Transverse colon (tissue), 4 donors: ENCODE measurements at places on chromosomes 7 and 10. TPM values are rescaled to one million over a fixed set of nuclear protein-coding genes. Genes with fewer than 3 reads are reported as not detected.

GRCh38 chr10:48607356-48608278, 2.7 kb upstream of the ARHGAP22 start:
- no peak for DNase-seq

- DNase-seq: no peak
Measured at GRCh38 chr7:37927773-37928444, 7.5 kb downstream of the EPDR1 start.

GRCh38 chr10:81179324-81179723, 641.6 kb downstream of the SH2D4B start:
- DNase-seq: no peak

GRCh38 chr10:90911133-90912051, 9.5 kb downstream of the ANKRD1 start:
- DNase-seq: peak; percentile 44

GRCh38 chr7:151028948-151029501, 775 bp downstream of the ABCB8 start:
- no peak for DNase-seq

- no peak for DNase-seq
Measured at GRCh38 chr10:12590675-12591659, 241.6 kb downstream of the CAMK1D start.

TRIM50 gene
- total RNA-seq: not detected

DNA sequence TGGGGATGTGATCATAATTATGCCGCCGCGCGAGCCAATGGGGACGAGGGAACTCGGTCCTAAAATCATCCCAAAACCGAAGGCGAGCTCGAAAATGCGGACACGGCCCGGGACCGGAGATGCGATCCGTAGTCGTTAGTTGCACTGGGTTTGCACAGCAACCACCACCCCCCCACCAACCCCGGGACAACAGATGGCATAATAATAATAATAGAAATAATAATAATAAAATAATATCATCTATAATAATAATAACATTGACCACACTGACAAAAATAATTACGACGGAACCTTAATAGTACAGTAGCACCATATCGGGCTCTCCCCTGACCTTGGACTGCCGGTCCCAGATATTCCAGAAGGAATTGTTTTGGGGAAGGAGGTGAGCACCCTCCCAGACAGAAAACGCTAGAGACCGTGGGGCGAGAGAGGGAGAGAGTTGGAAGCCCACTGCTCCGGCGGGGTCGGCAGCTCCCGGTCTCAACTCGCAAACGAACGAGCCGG, 1.1 kb upstream of the EMX2 start:
- no peak for DNase-seq

DNA sequence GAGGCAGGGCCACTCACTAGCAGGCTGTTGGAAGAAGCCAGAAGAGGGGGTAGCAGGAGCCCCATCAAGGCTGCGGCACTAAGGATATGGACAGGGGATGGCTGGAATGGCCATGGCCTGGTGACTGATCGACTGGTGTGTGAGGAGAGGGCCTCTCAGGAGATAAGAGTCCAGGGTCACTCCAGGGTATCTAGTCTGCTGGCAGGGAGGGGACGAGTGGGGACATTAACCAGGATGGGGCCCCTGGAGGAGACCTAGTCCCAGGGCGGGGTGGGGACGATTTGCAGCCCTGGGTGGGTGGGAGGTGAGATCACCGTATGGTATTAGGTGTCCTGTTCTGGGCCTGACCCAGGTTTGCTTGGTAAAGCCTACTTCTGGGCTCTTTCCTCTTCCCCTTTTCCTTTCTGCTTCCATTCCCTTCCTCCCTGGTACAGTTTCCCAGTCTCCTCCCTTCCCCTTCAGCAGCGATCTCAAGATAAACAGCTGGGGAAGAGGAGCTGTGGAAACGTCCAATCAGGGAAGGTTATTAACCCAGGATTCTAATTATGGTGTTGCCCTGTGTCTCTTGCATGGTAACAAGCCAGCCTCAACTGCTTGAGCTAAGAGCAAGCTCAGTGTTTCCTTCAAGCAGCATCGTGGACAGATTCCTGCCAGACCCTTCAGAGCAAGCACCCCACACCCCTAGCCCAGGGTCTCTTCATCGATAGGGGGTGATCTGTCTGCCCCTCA, 233.2 kb downstream of the RPS24 start:
- no peak for DNase-seq

DNA sequence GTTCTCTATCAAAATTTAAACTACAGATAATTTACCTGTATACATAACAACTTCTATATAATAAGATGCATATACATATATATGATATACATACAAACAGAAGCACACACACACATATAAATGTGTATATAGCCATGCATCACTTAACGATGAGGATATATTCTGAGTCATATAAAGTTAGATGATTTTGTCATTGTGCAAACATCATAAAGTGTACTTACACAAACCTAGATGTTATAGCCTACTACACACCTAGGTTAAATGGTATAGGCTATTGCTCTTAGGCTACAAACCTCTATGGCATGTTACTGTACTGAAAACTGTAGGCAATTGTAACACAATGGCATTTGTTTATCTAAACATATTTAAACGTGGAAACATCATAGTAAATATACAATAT, 937.6 kb upstream of the KCND2 start:
- DNase-seq: no peak

DNA sequence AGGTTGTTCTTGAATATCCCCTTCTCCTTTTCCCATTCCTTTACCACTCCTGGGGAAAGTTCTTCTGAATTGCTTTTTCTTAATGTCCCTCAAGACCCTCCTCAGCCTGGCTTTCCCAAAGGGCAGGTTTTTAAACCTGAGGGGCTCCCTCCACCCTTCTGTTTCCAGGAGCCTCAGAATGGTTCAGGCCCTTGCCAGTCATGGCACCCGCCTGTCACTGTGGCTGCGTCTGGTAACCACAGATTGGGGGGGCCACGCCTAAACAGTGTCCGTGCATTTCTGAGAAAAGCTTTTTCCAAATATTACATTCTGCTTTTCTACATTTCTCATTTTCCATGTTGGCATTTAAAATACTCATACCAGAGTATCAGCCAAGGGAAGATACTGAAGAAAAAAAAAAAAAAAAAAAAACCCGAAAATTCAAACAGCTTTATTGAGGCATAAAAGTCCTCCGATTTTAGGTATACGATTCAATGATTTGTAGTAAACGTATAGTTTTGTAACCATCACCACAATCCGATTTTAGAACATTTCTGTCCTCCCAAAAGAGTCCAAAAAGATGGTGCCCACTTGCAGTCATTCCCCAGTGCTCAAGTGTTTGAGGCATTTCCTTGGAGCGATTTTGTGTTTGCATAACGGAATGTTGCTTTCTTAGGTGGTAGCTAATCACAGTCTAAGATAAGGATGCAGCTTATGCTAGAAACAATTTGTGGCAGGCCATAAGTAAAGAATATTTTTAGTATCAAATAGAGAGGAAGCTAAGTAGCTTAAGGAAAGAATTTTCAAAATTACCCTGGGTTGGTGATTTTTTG, 22.1 kb downstream of the HKDC1 start:
- DNase-seq: no peak

MUC12 gene
- total RNA-seq: 2,095 TPM

NPFFR1 gene
- not detected for total RNA-seq

- no peak for DNase-seq
Measured at GRCh38 chr10:51066231-51066630, 8.1 kb upstream of the PRKG1 start.

NME8 gene
- not detected for total RNA-seq

DNA sequence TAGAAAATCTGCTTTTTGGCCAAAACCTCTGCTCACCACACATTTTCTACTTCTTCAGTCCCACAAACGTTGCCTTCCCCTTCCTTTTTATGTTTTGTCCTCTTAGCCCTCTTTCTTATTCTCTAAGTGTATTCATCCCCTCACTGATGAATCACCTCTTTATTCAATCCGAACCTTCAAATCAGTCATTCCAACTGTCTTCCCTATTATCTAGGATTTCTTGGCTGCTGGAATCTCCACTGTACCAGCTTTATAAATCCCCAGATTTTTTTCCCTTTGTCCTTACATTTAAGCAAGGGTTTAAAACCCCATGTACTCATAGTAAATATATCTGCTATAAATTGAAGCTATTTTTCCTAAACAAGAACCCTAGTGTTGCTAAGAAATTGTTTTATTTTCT, 176.9 kb downstream of the SEMA3A start:
- DNase-seq: no peak

- DNase-seq: no peak
Measured at GRCh38 chr10:8047452-8048280, 6.8 kb upstream of the GATA3 start.

DNA sequence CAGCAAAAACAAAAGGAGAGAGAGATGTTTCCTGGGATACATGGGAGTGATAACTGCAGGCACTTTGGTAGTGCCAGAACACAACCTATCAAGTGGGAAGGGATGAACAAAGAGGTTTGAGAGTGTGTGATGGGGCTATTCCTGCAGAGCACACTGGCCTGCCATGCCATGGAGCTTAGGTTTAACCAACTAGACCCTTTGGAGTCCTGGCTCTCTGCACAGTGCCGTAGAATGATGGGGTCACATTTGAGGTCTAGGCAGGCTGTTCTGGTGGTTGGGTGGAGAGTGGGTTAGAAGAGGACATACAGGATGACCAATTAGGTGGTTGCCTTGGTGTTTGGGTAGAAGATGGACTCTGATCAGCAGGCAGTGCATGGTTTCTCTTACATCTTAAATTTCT, 101.9 kb upstream of the HABP2 start:
- no peak for DNase-seq

MICALL2 gene
- total RNA-seq: 67.6 TPM

AQP1 gene
- total RNA-seq: 98.3 TPM

GRCh38 chr7:69893906-69894305, 295.6 kb downstream of the AUTS2 start:
- no peak for DNase-seq

- DNase-seq: no peak
Measured at GRCh38 chr7:36021367-36021766, 131.7 kb upstream of the EEPD1 start.

CUX1 gene
- 83.4 TPM for total RNA-seq

GRCh38 chr10:112343056-112343806, 30.7 kb upstream of the ACSL5 start:
- peak; percentile 5 for DNase-seq

DNA sequence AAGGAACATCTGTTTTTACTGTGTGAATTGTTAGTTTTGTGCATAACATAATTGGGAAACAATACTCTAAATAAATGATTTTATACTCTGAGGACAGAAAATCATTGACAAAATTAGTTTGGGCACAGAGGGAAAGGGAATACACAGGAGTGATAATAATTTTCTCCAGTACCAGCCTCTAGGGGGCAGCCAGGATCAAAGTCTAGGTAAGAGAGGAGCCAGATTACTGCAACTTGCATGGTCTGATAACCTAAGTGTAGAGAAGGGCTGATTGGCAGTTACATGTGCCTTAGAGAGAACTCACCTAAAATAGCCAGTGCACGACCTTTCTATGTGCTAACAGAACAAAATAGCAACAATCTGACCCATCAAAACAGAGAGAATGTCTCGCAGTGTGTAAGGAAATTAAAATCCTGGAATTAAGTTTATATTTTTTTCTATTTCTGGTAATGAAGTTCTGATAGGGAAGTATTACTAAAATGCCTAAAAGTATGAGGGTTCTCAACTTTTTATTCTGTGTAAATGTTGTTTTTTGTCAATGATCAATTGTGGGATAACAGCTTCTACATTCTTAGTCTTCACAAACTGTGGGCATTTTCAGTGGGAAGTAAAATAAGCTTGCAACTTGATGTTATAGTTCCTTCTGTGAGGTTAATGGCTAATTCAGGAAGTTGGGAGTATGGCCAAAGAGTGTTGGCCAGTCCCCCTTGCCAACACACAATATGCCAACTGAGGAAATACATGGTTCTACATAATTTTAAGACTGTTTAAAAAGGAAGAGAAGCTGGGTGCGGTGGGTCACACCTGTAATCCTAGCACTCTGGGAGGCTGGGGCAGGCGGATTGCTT, 66.4 kb downstream of the EXOC6 start:
- DNase-seq: peak; percentile 50

CDK5 gene
- total RNA-seq: 1.1 TPM
